RWPE2 (cell line): ENCODE measurements at places on chromosomes 12 and 14.
A peak's percentile ranks its signal among the peaks of the same experiment; 100 is the strongest.

GRCh38 chr14:47040550-47040949 is 389.0 kb upstream of the RPL10L start:
- no peak for DNase-seq

GRCh38 chr12:91356405-91356804 is 173.8 kb upstream of the DCN start:
- no peak for DNase-seq

DNA sequence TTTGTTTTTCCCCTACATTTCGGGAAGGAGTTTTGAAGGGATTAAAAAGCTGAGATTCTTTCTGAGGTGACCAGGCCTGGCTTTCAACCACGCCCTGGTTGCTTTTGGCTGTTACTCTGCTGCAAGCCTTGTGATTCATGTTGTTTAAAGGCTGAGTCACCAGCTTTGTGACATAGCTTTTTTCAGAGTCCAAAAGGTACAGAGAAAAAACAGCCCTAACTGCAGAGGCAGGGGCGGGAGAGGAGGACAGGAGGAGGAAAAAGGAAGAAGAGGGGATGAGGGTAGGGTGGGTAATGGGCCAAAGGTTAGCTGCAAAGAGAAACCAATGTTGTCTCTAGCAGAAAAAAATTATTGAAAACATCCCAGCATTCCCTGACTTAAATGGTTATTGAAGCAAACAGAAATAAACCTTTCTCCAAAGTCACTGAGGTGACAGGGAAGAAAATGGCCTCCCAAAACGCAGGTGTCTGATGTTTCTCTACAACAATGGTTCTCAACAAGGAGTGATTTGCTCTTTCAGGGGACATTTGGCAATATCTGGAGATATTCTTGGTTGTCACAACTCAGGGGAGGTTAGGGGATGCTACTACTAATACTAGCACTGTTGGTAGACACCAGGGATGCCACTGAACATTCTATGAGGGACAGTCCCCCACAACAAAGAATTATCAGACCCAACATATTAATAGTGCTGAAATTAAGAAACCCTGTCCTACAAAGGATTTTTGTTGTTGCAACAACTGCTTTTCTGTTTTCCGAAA is 2.1 kb upstream of the UBC start:
- peak; percentile 81 for DNase-seq

GRCh38 chr12:31740628-31741027 is 11.8 kb upstream of the AMN1 start:
- DNase-seq, result no peak

GRCh38 chr12:100963381-100963780 is 168.8 kb downstream of the ANO4 start:
- no peak for DNase-seq

- DNase-seq, result no peak
Observed at GRCh38 chr14:45705940-45706534, 453.0 kb upstream of the MIS18BP1 start.

DNA sequence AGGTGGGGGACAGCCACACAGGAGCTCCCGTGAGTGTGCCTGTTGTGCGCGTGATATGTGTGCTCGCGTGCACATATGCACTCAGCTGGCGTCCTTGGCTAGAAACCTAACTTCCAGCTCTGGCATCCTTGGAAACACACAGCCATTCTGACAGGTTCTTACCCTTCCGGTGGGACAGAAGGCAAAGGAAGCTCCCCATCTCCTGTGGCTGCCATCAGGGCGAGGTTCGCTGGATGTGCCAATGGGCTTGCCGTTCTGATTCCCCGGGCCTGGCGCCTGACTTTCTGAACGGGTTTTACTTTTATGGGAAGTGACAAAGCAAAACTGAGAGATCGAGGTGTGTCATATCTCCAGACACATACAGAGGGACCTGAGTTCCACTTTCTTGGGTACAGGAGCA is 124.7 kb downstream of the PAPOLA start:
- DNase-seq, result no peak

DNA sequence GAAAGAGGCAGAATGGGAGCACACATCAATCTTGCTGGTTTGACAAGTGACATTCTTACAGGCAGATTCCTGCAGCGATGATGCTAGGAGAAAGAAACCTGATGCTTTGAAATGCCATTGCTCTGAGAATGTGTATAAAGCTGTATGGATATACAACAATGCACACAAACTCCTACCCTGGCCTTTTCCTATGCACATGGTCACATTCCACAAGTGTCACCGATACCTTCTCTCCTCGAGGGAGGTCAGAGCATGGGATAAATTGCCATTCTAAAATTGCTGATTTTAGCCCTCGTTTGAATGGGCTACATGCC is 11.9 kb downstream of the FGF6 start:
- no peak for DNase-seq

- DNase-seq, result peak; percentile 64
Observed at GRCh38 chr14:69658664-69659261, 47.4 kb downstream of the SUSD6 start.

- no peak for DNase-seq
Observed at GRCh38 chr12:48602192-48602989, 32.5 kb upstream of the LALBA start.
